ENCODE measurements at places on chromosomes 16 and 17.

- DNase-seq, result no peak
Measured at GRCh38 chr16:27127308-27127707, 60.6 kb downstream of the C16orf82 start.

DNA sequence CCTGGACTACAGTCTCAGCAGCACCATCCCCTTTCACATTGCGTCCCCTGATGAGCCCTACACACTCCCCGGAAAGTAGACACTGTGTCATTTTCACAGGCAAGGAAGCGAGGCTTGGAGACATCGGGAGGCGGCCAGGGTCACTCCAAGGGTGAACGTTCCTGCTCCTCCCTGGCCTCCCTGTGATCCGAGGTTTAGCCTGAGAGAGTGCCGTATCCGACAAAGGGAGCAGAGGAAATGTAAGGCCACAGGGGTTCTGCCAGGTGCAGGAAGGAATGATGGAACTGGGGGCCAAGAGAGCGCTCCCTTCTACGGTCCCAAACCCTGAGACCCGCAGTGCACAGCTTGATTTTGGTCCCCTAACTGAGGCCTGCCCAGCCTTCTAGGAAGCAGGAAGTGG, 8.0 kb upstream of the PIK3R6 start:
- DNase-seq, result no peak

GRCh38 chr16:6189216-6189615, 1091.6 kb upstream of the EEF2KMT start:
- DNase-seq, result no peak

- DNase-seq, result no peak
Measured at GRCh38 chr16:66262253-66263167, 104.0 kb upstream of the CDH5 start.

GRCh38 chr16:85717393-85718152, 28.8 kb upstream of the GINS2 start:
- peak; percentile 45 for DNase-seq

GRCh38 chr17:57869617-57870282, 19.9 kb upstream of the MRPS23 start:
- DNase-seq, result no peak

DNA sequence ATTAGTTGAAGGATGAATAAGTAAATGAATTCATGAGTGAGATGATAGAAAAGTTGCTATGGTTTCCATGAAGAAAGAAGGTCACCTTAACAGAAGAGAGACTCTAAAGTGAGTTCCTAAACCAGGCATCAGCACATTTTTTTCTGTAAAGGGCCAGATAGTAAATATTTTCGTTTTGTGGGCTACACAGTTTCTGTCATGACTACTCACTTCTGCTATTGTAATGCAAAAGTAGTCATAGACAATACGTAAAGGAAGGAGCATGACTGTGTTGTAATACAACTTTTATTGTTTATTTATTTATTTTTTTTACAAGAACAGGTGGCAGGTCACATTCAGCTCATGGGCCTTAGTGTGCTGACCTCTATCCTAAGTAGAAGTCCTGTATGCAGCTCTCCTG, 426.1 kb upstream of the DYNLRB2 start:
- no peak for DNase-seq

GRCh38 chr17:78377858-78378224, 608 bp upstream of the PGS1 start:
- no peak for DNase-seq

- DNase-seq, result no peak
Measured at GRCh38 chr16:70410734-70411133, 28.2 kb downstream of the ST3GAL2 start.

DNA sequence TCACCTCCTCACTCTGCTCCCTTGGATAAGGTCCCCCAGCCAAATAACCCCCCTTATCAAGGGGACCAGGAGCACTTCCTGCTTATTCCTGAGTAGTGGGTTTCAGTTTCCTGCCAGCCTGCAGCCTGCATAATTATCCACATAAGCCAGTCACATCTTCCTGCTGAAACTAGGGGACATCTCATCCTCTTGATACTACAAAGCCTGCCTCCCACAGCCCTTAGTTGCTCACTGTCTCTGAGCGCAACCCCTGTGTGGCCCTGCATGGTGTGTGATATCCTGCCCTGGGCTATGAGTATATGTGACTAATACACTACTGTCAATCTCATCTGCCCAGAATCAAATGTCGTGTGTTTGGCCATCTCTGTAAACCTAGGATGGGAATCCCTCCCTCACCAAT, 8.0 kb upstream of the XYLT2 start:
- no peak for DNase-seq

DNA sequence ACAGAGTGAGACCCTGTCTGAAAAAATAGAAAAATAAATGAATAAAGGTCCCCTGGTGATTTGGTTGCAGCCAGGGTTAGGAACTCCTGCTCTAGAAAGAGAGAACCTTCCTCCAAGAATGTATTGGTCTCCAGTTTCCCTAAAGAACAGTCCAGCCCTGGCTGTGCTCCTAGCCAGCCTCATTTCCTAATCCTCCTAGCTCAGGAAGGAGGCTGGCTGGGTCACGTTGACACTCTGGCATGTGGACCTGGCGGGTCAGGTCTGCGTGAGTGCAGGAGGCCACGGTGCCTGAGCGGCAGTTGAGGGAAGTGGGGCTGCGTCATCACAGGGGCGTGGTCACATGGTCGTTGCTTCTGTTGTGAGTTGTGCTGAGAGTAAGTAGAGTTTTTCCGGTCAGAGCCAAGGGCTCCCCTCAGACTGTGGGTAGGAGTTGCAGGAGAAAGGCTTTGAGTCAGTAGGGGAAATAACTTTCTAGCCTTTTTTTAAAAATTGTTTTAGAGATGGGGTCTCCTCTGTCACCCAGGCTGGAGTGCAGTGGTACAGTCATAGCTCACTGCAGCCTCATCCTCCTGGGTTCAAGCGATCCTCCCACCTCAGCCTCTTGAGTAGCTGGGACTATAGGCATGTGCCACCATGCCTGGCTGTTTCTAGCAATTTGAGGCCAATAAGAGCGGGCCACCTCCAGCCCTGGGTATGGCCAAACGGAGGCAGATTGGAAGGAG, 194.0 kb upstream of the CIBAR2 start:
- no peak for DNase-seq

- DNase-seq, result no peak
Measured at GRCh38 chr16:53779186-53779585, 75.2 kb downstream of the FTO start.

GRCh38 chr17:48540213-48540612, 4.7 kb downstream of the HOXB2 start:
- no peak for DNase-seq
